ENCODE measurements at places on chromosomes 5 and 9. TPM values are rescaled to one million over a fixed set of nuclear protein-coding genes. Genes with fewer than 3 reads are reported as not detected.

- no peak overlapping the region for H3K4me3 ChIP-seq
- no peak overlapping the region for H3K27ac ChIP-seq
- H3K27me3 ChIP-seq, result no peaks in the 10 kb centered on the region
- DNase-seq, result no peak
Observed at GRCh38 chr5:79189439-79190234, 46.3 kb upstream of the JMY start.

DNA sequence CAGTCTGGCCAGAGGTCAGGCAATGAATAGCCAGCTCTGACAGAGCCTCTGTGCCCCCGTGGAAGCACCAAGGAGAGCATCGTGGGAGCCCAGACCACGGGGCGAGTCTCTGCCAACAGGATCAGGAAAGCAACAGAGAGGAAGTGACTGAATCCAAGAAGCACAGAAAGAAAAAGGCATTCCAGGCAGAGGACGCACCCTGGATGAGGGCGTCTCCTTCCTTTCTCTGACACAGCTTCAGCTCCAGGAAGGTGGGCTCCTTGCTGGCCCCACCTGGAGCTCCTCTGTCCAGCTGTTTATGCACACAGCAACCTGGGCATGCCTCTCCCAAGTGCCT, 16.6 kb downstream of the HK3 start:
- no peaks in the 10 kb centered on the region for H3K36me3 ChIP-seq
- H3K27ac ChIP-seq, result no peak overlapping the region
- H3K4me3 ChIP-seq, result no peak overlapping the region
- no peaks in the 10 kb centered on the region for H3K4me1 ChIP-seq

- H3K4me3 ChIP-seq, result peak within 1 kb of the TSS; percentile 11
- no peaks in the 10 kb centered on the region for H3K4me1 ChIP-seq
- H3K27ac ChIP-seq, result no peak within 1 kb of the TSS
- H3K36me3 ChIP-seq, result no peaks in the 10 kb centered on the region
Observed at GRCh38 chr9:122370869-122371755, at the start of gene PTGS1. TSS of gene PTGS1 (plus strand) at chr9:122371024. CDS start at chr9:122371085, 61 bp downstream.

- H3K4me1 ChIP-seq, result no peaks in the 10 kb centered on the region
- peak; percentile 23 for DNase-seq
- H3K27me3 ChIP-seq, result no peaks in the 10 kb centered on the region
- no peaks in the 10 kb centered on the region for H3K36me3 ChIP-seq
Observed at GRCh38 chr5:54217826-54218503, 92.4 kb downstream of the ARL15 start.

- no peaks in the 10 kb centered on the region for H3K27me3 ChIP-seq
- peak overlapping the region; percentile 91 for H3K27ac ChIP-seq
- H3K4me3 ChIP-seq, result no peak overlapping the region
- DNase-seq, result peak; percentile 11
Observed at GRCh38 chr9:124778575-124779367, 1.8 kb downstream of the OLFML2A start.

- H3K27ac ChIP-seq, result no peak overlapping the region
- no peak overlapping the region for H3K4me3 ChIP-seq
- no peak for DNase-seq
- H3K4me1 ChIP-seq, result no peaks in the 10 kb centered on the region
- H3K27me3 ChIP-seq, result no peaks in the 10 kb centered on the region
Observed at GRCh38 chr5:160463227-160463626, 41.6 kb downstream of the PTTG1 start.

- DNase-seq, result no peak
- H3K4me3 ChIP-seq, result no peak overlapping the region
- H3K4me1 ChIP-seq, result no peaks in the 10 kb centered on the region
- H3K27me3 ChIP-seq, result no peaks in the 10 kb centered on the region
- no peaks in the 10 kb centered on the region for H3K36me3 ChIP-seq
Observed at GRCh38 chr5:108942701-108943100, 195.0 kb downstream of the FER start.

PRRC1 gene
- total RNA-seq, result 32.9 TPM

GABRA1 gene
- not detected for total RNA-seq

SLCO4C1 gene
- total RNA-seq, result not detected

C9orf153 gene
- total RNA-seq, result not detected
